ENCODE measurements at places on chromosomes 12 and 14. TPM values are rescaled to one million over a fixed set of nuclear protein-coding genes. Genes with fewer than 3 reads are reported as not detected.

E2F7 gene
- 2.3 TPM for total RNA-seq

ZNF385A gene
- total RNA-seq: 3.7 TPM

NFATC4 gene
- total RNA-seq: 5.5 TPM

SFSWAP gene
- 26.1 TPM for total RNA-seq

MSRB3 gene
- 5.3 TPM for total RNA-seq
